ENCODE measurements at places on chromosomes 6 and 20.
A peak's percentile ranks its signal among the peaks of the same experiment; 100 is the strongest.

GRCh38 chr6:168206661-168207274 lies 112.8 kb downstream of the DACT2 start:
- no peak for DNase-seq

GRCh38 chr6:149250951-149251350 lies 66.6 kb upstream of the TAB2 start:
- DNase-seq = no peak

- no peak for DNase-seq
These were observed 547.9 kb upstream of the PTCHD4 start for GRCh38 chr6:48658915-48659314.

GRCh38 chr6:87171938-87172633 lies 16.7 kb downstream of the ZNF292 start:
- DNase-seq = no peak

DNA sequence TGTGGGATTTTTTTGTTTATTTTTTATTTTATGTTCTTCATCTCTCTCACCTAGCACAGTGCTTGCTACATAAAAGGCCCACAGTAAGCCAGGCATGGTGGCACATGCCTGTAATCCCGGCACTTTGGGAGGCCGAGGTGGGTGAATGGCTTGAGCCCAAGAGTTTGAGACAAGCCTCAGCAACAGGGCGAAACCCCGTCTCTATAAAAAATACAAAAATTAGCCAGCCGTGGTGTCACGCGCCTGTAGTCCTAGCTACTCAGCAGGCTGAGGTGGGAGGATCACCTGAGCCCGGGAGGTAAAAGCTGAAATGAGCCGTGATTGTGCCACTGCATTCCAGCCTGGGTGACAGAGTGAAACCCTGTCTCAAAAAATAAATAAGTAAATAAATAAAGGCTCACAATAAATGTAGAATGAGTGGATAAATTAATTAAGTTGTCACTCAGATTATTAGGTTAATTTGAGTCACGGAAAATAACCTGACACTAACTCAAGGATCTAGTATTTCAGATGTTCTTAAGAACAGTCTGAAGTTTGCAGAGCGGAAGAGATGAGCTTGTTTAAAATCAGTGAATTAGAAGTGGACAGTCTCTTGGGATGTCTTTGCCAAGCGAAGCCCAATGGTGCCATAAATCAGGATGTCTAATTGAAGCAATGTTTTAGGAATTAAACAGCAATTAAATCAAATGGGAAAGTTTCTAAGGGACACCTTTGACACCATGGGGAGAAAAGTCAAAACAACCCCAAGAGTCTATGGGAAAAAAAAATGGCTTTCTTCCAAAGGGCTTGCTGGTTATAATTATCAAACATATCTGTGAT lies 214.4 kb downstream of the ZNF217 start:
- peak; percentile 56 for DNase-seq

DNA sequence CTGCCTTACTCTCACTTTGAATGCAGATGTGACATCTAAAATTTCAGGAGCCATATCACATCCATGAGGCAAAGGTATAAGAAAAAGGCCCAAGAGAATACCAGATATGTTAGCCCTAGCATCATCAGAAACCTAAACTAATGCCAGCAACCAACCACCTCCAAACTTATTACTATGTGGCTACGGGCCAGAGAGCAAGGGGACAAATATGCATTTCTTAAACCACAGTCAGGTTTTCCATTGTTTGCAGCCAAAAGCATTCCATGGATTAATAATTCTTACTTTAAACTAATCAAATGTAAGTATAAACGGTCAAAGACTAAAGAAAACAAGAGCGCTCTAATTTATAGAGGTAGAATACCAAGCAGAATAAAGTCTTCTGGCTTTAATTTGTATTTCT lies 84.7 kb downstream of the TASP1 start:
- DNase-seq = no peak

- DNase-seq = no peak
These were observed 13.7 kb downstream of the EXOC2 start for GRCh38 chr6:679282-679681.

DNA sequence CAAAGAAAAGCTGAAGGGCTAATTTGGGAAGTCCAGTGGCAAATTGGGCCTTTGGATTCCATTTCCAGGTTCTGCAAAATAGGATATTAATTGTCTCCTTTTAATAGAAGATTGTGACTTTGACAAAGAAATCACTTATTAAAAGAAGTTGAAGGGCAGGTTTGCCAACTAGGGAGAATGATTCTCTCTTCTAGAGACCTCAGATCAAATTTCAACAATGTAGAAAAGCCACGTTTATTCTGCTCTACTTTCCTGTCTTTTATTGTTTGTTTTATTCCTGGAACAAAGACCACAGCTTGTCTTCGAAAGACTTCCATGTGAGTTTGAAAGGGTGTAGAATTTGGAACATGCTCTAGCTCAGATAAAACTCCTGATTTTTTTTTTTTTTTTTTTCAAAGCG lies 65.5 kb upstream of the PRL start:
- peak; percentile 46 for DNase-seq

DNA sequence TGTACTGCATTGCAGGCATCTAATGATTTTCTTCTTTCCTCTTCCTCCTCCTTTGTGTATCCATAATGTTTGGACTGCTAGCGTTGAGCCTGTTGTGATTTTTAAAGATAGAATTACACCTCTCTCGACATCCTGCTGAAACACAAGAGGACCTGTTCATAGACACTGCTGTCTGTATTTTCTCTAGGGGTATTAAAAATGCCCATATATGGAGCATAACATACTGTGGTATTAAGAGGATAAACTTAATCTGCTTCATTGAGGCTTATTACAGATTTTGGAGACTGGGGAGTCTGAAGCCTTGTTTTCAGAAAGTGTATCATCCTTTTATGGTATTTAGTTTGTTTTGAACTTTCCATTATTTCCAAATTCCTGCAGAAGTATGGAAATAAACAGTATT lies 414.3 kb downstream of the CDKAL1 start:
- no peak for DNase-seq

DNA sequence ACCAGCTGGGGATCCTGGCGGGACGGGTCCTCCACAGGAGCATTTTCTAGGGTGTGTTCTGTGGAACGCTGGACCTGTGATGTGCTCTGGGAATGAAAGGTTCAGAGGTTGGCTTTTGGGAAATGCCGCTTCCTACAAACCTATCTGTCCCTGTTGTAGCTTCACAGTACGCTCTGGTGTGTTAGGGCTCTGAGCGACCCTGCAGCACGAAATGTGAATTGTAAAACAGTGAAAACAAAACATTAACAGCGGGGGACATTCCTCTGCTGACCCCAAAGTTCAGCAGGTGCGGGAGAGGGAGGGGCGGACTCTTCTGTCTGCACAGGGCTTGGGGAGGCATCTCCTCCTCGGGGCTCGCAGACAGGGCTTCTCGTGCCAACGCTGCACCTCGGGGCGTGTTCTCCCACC lies 155.9 kb downstream of the NRN1 start:
- no peak for DNase-seq

DNA sequence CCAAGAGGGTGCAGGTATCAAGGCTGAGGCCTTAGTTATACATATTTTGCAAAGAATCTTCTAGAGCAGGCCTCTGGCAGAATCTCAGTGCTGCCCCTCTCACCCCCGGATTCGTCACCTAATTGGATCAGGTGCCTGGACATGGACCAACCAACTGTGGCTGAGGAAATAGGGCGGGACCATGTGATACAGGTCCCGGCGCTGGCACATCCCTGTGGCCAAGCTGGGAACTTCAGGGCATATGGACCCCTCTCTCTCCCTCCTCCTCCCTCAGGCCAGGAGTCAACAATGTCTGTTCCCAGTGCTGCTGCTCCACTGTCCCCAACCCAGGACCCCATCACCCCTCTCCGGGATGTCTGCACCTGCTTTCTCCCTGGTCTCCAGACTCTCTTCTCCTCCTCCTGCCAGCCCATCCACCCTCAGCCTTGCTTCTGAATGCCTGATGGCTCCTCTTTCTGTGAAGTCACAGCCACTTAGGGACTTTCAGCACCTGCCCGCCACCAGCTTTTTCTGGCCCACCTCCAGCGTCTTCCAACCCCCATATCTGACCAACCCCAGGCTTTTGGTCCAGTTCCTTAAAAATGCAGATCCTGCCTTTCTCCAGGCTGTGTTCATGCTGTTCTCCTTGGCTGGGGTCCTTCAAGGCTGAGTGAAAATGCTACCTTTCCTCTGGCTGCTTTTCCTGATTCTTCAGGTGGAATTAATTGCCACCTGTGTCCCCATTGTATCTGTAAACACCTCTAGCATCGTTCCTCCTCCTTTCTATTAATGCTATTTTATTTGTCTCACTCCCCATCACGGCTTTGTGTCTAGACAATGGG lies 19.0 kb upstream of the MLN start:
- DNase-seq = peak; percentile 48

DNA sequence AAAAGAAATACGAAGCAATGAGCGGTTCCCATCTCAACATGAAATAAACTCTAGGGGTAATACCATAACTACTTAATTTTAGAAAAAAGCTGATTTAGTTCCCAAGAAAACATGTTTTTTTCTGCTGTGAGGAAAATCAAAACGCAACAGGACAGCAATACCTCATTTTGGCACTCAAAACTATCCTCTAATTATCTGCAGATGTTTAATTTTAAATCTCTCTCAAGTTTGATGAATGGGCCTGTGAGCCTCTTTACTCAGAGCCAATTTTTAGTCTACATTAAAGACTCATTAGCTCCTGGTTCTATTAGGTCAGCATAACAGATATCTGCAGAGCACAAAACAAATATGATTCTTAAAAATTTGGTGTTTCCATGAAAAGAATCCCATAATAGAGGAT lies 28.1 kb downstream of the RNF24 start:
- no peak for DNase-seq

DNA sequence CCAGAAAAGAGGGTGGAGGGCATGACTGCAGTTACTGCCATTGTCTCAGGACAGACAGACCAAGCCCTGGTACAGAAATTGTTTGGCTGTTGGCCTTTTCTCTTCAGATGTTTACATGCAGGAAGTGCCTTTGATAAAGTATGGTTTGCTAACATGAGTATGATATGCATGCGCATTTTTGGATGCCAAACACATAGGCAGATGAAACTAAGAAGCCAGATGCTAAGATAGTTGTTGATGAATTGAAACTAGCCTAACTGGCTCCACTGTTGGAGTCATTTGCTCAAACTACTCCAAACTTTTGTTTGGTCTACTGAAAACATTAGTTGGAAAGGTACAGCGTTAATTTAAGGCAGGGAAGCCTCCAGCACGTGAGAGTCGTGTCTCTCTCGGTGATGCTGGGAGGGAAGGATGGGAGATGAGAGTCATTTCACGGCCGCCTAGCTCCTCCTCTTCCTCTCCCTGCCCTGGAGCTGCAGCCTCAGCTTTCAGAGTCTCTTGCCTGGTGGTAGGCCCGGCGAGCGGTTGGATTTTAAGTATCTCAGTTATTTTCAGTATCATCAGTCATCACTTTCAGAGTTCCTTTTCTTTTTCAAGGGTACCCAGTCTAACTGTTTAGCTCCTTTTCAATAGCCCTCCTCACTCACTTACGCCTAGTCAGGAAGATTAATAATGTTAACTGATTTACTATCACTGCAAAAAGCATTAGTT lies 29.7 kb downstream of the RREB1 start:
- peak; percentile 65 for DNase-seq

DNA sequence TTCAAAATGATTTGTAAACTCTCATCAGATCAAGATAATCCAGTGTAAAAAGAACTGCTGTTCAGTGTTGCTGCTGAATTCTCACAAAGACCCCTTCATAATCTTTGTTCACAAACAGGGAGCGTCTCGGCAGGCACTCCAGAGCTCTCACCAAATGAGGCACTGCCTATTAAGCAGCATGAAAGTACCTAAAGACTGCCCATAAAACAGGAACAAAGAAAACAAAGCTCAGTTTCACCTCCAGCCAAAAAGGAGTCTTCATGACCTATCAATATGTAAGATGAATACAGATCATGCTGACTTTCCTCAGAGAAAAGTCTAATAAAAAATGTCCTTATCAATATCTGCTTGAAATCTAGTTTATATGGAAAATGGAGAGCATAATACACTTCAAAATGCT lies 41.8 kb downstream of the GPR63 start:
- DNase-seq = no peak

Measured in eye (tissue), 1 donor.